CD8-positive, alpha-beta memory T cell (primary cell): ENCODE measurements at places on chromosomes 12 and 14.

DNA sequence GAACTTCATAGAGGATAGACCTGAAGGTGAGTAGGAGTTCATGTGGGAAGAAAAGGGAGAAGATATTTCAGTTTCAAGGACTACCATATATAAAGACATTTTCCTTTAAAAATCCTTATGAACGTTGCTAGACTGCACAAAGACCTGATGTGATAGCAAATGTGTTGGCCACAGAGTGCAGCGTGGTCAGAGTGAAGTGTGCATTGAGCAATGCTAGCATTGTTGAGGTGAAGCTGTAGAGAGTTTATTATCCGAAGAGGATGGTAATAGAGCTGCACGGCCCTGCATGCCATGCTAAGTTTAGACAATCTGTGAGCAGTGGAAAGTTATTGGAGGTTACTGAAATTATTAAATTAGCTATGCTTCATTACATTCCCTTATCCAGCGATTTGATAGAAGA lies 413.0 kb downstream of the CCDC91 start:
- no peak for DNase-seq
- H3K4me1 ChIP-seq: no peaks in the 10 kb centered on the region
- H3K36me3 ChIP-seq: no peaks in the 10 kb centered on the region
- no peak overlapping the region for H3K27ac ChIP-seq
- no peaks in the 10 kb centered on the region for H3K27me3 ChIP-seq
- no peak overlapping the region for H3K4me3 ChIP-seq

DNA sequence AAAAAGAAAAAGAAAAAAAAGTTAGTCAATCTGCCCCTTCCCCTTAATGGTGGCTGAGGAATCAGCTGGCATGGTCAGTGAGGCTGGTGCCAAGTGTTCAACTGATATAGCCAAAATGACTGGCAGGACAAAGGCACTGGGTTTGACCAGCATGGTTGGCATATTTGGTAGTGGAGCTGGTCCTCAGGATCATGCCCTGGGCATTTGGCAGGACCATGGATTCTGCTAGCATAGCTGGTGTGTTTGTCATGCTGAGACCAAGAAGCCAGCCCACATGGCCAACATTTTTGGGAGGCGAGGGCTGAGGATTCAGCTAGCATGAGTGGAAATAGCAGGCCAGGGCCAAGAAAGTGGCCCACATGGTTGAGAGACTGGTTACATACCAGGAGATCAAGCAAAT lies 136.5 kb downstream of the FBXL14 start:
- H3K27ac ChIP-seq: no peak overlapping the region
- DNase-seq: no peak
- H3K27me3 ChIP-seq: no peaks in the 10 kb centered on the region
- no peak overlapping the region for H3K4me3 ChIP-seq
- no peaks in the 10 kb centered on the region for H3K36me3 ChIP-seq

- peaks cover 22% of the 10 kb centered on the region for H3K4me1 ChIP-seq
- H3K36me3 ChIP-seq: peaks cover 6% of the 10 kb centered on the region
- H3K4me3 ChIP-seq: no peak overlapping the region
- H3K27ac ChIP-seq: no peak overlapping the region
Observed at GRCh38 chr12:51373187-51373586, 18.0 kb downstream of the GALNT6 start.

DNA sequence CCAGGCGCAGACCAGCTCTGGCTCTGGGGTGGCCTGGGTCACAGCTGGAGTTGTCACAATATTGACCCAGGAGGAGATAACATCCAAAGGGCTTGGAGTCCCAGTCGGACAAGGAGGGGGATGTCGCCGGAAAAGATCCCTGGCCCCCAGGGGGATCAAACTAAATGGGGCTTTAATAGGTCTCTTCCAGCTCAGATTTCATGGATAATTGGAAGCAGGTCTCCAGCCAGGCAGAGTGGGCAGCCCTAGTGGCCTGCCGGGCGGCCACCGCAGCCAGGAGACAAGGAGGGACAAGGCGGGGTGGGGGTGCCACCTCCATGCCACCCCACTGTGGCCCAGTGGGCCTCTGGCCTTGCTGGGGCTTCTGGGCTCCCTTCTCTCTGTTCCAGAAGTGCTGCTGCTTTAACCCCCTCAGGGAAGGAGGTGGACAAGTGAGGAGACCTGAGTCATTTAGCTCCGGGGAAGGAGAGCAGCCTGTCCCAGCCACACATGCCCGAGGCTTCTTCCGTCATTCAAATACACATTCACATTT lies 23.1 kb upstream of the PGF start:
- H3K27ac ChIP-seq: no peak overlapping the region
- no peaks in the 10 kb centered on the region for H3K36me3 ChIP-seq
- no peak overlapping the region for H3K4me3 ChIP-seq
- no peak for DNase-seq
- H3K4me1 ChIP-seq: no peaks in the 10 kb centered on the region
- H3K27me3 ChIP-seq: no peaks in the 10 kb centered on the region

DNA sequence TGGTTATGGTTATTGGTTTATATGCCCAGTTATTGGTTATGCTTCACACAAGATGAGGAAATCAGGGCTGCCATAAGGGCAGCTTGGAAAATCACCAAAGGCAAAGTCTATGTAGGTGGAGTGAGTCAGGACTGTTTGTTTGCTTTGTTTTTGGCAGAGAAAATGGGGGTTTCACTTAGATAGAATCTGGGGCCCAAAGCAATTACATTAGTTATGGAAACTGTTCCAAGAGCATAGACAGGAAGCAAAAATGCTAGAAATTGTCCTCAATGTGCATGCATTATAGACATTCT lies 2.2 kb downstream of the VAMP1 start:
- H3K36me3 ChIP-seq: peaks cover 26% of the 10 kb centered on the region
- no peak for DNase-seq
- no peak overlapping the region for H3K27ac ChIP-seq
- peak overlapping the region; percentile 86 for H3K4me3 ChIP-seq
- peaks cover 57% of the 10 kb centered on the region for H3K4me1 ChIP-seq

DNA sequence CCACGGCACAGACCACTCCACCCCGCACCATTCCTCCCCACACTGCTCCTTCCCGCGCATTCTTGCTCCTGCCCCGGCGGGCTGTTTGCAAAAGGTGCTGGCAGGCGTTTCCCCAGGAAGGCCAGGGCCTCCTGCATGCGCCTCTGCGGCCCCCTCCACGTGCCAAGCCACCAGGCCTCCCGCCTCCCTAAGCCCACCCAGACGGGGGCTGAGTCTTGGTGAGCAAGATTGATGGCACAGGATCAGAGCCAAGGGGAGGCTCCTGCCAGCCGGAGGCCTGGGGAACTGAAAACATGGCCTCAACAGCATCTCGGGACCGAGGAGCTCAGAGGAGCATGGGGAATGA lies 328.3 kb upstream of the DIO3 start:
- H3K4me3 ChIP-seq: no peak overlapping the region
- no peaks in the 10 kb centered on the region for H3K36me3 ChIP-seq
- H3K27ac ChIP-seq: no peak overlapping the region

DNA sequence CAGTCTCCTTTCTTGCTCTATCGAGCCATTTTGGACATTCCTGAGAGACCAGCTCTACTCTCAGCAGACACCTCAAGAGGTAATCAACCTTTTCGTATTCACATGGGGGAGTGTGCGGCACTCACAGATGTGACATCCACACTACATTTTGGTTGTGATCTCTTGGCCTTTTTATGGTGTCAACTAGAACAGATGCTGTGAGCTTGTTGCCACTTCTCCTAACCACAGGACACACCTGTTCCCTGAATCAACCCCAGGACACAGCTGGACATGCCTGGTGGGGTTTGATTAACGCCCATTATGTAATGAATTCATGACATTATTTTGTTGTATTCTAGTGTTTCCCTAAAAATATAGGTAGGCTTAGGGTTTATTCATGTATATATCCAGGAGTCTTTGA lies 1143.6 kb downstream of the TMEM121 start:
- H3K36me3 ChIP-seq: no peaks in the 10 kb centered on the region
- no peak overlapping the region for H3K27ac ChIP-seq
- no peaks in the 10 kb centered on the region for H3K4me1 ChIP-seq
- H3K4me3 ChIP-seq: no peak overlapping the region

- H3K27me3 ChIP-seq: no peaks in the 10 kb centered on the region
- H3K4me1 ChIP-seq: no peaks in the 10 kb centered on the region
- DNase-seq: no peak
- H3K27ac ChIP-seq: no peak overlapping the region
- no peak overlapping the region for H3K4me3 ChIP-seq
- no peaks in the 10 kb centered on the region for H3K36me3 ChIP-seq
Observed at GRCh38 chr12:32467959-32468863, 68.9 kb downstream of the FGD4 start.

GRCh38 chr14:54652188-54652587 lies 85.3 kb downstream of the SAMD4A start:
- no peaks in the 10 kb centered on the region for H3K36me3 ChIP-seq
- no peak for DNase-seq
- no peak overlapping the region for H3K4me3 ChIP-seq
- H3K27ac ChIP-seq: no peak overlapping the region
- peaks cover 3% of the 10 kb centered on the region for H3K27me3 ChIP-seq
- no peaks in the 10 kb centered on the region for H3K4me1 ChIP-seq

GRCh38 chr12:71581206-71581605 lies 82.4 kb downstream of the ZFC3H1 start:
- DNase-seq: no peak
- no peak overlapping the region for H3K27ac ChIP-seq
- peaks cover 4% of the 10 kb centered on the region for H3K27me3 ChIP-seq
- no peaks in the 10 kb centered on the region for H3K36me3 ChIP-seq
- no peak overlapping the region for H3K4me3 ChIP-seq

- no peak overlapping the region for H3K4me3 ChIP-seq
- peaks cover 17% of the 10 kb centered on the region for H3K4me1 ChIP-seq
- no peaks in the 10 kb centered on the region for H3K27me3 ChIP-seq
Observed at GRCh38 chr14:68563251-68564131, 229.4 kb downstream of the ZFP36L1 start.

GRCh38 chr12:6273541-6274230 lies 36.8 kb upstream of the PLEKHG6 start:
- no peak overlapping the region for H3K4me3 ChIP-seq
- H3K36me3 ChIP-seq: no peaks in the 10 kb centered on the region
- no peak overlapping the region for H3K27ac ChIP-seq

DNA sequence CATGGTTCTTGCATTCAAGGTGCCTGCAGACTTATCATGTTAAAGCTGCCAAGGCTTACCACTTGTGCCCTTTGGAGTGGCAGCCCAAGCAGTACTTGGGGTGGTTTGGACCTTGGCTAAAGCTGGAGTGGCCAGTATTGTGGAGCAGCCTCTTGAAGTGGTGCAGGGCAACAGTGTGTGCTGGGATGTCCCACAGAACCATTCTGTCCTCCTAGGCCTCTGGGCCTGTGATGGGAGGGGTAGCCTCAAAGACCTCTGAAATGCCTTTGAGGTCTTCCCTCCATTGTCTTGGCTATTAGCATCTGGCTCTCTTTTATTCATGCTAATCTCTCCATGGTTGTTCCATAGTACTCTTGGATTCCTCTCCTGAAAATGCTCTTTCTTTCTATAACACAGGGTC lies 78.2 kb upstream of the SLC24A4 start:
- DNase-seq: no peak
- no peaks in the 10 kb centered on the region for H3K36me3 ChIP-seq
- H3K4me3 ChIP-seq: no peak overlapping the region

DNA sequence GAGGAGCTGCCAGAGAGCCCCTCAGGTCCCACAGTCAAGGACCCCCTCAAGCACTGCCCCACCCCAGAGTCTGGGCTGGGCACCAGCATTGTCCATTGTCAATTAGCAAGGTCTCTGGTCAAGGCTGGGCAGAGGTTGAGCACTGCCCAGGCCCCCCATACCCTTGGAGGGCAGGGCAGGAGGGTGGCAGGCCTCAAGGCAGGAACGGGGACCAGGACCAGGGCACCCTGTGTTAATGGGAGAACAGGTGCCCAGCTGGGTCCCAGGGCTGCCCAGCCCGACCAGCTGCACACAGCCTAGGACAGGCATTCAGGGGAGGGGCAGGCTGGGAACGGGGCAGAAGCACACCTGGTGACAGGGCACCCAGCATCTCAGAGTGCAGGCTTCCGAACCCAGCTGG lies 18.4 kb downstream of the SIVA1 start:
- H3K27me3 ChIP-seq: no peaks in the 10 kb centered on the region
- no peak for DNase-seq
- no peaks in the 10 kb centered on the region for H3K36me3 ChIP-seq
- H3K4me1 ChIP-seq: no peaks in the 10 kb centered on the region
- no peak overlapping the region for H3K27ac ChIP-seq

- no peaks in the 10 kb centered on the region for H3K36me3 ChIP-seq
- no peaks in the 10 kb centered on the region for H3K4me1 ChIP-seq
- DNase-seq: no peak
Observed at GRCh38 chr14:76101391-76102379, 50.0 kb upstream of the GPATCH2L start.

GRCh38 chr12:85740186-85740585 lies 96.0 kb downstream of the RASSF9 start:
- no peak overlapping the region for H3K27ac ChIP-seq
- no peaks in the 10 kb centered on the region for H3K4me1 ChIP-seq
- no peaks in the 10 kb centered on the region for H3K36me3 ChIP-seq

- H3K27ac ChIP-seq: no peak overlapping the region
- H3K4me1 ChIP-seq: peaks cover 25% of the 10 kb centered on the region
- no peak overlapping the region for H3K4me3 ChIP-seq
- no peaks in the 10 kb centered on the region for H3K27me3 ChIP-seq
- peaks cover 13% of the 10 kb centered on the region for H3K36me3 ChIP-seq
- no peak for DNase-seq
Observed at GRCh38 chr14:35155962-35156361, 33.6 kb downstream of the PRORP start.

GRCh38 chr12:68665016-68665569 lies 21.7 kb upstream of the NUP107 start:
- peaks cover 11% of the 10 kb centered on the region for H3K4me1 ChIP-seq
- peaks cover 5% of the 10 kb centered on the region for H3K36me3 ChIP-seq
- no peak overlapping the region for H3K27ac ChIP-seq

DNA sequence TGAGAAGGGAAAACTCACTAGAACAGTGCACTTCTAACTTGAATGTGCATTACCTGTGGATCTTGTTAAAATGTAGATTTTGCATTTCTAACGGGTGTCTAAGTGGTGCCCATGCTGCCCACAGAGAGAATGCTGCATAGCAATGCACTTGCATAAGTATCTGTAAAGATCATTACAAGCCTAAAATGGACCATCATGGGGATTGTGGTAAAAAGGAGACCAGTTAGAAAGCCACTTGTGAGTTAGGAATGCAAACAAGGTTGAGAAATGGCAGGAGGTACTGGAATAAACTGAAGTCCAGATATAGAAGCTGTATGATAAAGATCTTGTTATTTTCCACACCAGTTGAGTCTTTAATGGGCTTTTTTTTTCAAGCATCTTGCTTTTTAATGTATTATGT lies 18.8 kb downstream of the AVPR1A start:
- H3K4me1 ChIP-seq: no peaks in the 10 kb centered on the region
- H3K27me3 ChIP-seq: no peaks in the 10 kb centered on the region
- no peak for DNase-seq
- H3K4me3 ChIP-seq: no peak overlapping the region

DNA sequence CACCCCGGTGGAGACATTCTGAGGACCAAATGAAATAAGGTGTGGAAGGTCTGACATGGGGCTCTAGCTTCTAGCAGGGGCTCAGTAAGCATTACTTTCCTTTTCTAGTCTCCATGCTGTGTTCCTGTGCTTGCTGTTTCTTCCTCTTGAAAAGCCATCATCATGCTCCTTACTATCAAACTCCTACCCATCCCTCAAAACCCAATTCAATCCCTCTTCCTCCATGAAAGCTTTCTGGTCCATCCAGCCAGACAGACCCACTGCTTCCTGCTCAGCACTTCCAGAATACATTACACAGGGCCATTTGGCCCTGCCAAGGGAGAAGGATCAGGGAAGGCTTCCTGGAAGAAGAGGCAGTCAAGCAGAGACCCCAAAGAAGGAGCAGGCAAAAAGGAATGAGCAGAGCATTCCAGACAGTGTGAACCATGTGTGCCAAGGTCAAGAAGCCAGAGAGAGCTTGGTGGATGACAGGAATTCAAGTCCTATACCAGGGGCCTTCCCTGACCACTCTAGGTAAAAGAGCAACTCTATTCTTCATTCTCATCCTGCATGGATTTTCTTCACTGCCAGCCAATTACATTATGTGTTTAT lies 59.5 kb downstream of the NUAK1 start:
- no peak for DNase-seq
- no peaks in the 10 kb centered on the region for H3K36me3 ChIP-seq
- no peaks in the 10 kb centered on the region for H3K4me1 ChIP-seq
- H3K27me3 ChIP-seq: no peaks in the 10 kb centered on the region
